ENCODE measurements at places on chromosomes 11 and 22.

DNA sequence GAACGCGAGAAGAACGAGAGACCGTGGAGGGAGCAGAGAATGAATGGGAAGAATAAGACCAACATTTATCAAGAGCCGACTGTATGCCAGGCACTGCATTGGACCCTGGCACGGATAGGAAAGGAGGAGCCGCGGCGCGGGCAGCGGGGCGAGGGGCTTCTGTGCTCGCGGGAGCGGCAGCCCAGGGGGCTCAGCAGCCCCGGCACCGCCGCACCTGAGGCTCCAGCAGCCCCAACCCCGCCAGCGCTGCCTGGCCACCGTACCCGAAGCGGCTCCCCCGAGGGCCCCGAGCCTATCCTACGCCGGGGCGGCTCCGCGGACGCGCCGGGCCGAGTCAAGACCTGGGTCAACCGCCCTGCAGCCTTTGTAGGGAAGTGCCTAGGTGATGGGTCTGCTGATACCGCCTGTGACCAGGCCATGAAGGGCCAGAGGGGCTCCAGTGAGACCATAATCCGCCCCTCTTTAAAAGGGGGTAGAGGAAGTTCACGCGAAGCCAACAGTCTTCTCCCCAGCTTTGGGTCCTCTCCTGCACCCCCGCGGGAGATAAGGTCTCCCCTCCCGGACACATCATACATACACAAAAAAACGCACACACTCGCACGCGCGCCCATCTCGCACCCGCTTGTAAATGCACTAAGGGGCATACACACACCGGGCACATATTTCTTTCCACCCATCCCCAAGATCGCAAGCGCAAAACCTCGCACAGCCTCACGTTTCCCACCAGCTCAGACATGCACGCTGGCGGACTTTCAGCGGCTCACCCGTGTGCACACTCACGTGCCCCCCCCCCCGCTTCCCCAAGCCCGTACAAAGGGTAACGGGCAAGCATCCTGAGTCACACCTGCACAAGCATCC lies 935 bp upstream of the RTN4RL2 start:
- DNase-seq: peak; percentile 42

DNA sequence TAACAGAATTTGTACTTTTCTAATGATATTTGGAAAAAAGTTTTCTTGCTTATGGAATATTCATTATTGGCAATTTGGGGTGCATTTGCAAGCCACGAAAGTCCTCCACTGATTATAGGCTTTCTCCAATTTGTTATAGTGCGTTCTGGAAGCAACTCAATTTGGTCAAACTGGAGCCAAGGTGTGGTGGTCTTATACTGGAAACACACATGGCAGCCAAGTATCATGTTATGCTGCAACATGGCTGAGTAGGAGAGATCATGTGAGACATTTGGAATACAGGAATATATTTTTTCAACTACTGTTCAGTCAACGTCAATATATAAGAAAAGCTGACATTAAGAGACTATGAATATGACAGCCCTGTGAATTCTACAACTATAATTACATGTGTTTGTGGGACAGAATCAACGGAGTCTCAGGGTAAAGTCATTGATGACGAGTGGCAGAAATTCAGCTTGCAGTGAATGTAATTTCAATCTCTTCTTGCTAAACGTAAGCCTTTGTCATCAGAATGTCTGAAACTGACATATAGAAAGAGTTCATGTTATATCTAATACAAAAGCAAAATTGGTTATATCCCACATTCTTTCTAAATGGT lies 83.8 kb upstream of the FIBIN start:
- no peak for DNase-seq

DNA sequence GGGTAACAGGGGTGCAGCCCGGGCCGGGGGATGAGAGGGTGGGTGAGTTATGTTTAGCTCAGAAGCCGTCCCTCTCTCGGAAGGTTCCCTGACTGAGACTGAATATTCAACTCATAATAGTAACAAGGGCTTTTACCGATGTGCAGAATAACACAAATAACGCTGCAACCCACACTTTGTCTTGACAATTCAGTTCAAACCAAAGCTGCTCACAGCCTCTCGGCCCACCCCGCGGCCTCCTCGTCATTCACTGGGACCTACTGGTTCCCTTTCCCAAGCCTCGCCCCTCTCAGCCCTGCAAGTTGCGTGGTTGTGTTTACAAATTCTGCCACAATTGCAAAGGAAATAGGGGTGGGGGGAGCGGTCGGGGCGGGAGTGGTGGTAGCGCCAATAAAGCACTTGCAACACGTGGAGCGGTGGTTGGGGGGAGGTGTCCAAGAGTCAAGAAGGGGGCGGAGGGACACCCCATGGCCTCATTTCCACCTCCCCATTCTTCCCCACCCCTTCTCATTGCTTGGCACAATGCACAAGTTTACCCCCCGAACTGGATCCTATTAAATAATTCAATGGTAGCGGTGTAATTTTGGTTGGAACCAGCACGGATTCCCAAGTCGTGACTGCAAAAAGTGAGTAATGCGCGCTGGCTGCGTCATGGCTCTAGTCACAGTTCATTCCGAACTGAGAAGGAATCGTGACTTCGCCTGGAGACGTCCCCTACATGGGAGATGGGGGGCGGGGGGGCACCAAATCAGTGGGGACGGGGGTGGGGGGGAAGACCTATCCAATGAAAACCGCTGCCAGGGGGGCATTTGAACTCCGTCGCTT lies 102.0 kb upstream of the HSD17B12 start:
- DNase-seq: no peak

DNA sequence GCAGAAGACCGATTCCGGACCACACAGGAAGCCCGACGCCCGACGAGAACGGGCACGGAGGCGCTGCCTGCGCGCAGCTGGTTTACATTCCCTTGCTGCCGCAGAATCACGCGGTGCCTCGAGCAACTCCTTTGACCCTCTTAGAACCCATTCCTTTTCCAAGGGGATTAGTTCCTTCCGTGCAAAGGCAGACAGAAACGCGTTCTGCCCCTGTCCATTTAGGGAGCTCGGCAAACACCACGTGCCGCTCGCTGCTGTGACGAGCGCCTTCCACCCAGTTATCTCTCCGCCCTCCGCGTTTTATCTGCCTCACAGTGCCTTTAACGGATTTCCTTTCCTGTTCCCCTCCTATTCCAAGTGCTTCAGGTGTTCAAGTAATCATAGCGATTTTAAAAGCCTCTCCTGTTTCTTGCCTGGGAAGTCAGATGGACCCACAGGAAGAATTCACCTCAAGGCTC lies 24.1 kb upstream of the MICAL3 start:
- no peak for DNase-seq

GRCh38 chr11:3986301-3986700 lies 108.3 kb upstream of the RRM1 start:
- DNase-seq: no peak

- DNase-seq: no peak
These were observed 32.8 kb downstream of the PARVG start for GRCh38 chr22:44213489-44214043.

- no peak for DNase-seq
These were observed 32.9 kb upstream of the TECTA start for GRCh38 chr11:121067962-121068647.

GRCh38 chr11:32312206-32312817 lies 123.0 kb downstream of the WT1 start:
- no peak for DNase-seq

DNA sequence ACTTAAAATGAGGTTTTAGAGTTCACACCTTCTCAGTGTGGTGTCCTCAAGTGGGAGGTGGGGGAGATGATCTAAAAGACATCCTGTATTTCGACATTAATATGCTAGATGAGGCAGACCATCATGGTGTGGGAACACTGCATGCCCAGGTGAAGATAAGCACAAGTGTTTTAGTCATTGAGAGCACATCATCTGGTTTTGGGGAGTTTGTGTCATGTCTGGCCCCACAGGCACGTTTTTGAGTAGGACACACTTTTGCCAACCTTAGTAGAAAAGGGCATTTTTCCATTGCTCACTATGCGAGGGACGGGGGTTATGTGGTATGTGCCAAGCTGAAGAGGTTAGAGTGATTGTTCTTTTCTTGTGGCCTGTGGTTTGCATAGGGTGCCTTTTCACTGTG lies 189.3 kb downstream of the DBX1 start:
- no peak for DNase-seq

DNA sequence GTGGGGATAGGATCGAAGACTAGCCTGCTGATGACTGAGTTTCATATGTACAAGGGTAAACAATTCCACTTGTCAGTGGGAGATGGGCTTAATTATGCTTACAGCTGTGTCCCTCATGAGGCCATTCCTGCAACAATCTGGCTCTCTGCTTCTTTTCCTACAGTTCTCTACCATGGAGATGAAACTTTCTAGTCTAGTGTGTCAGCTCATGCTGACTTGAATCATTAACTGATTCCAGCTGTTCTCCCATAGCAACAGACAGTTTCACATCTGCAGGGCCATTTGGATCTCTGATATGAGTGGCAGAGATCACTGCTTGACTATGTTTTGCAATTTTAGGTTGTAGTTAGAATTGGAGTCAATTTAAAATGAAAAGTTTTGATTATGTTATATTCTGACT lies 1251.7 kb upstream of the RAG2 start:
- DNase-seq: no peak

DNA sequence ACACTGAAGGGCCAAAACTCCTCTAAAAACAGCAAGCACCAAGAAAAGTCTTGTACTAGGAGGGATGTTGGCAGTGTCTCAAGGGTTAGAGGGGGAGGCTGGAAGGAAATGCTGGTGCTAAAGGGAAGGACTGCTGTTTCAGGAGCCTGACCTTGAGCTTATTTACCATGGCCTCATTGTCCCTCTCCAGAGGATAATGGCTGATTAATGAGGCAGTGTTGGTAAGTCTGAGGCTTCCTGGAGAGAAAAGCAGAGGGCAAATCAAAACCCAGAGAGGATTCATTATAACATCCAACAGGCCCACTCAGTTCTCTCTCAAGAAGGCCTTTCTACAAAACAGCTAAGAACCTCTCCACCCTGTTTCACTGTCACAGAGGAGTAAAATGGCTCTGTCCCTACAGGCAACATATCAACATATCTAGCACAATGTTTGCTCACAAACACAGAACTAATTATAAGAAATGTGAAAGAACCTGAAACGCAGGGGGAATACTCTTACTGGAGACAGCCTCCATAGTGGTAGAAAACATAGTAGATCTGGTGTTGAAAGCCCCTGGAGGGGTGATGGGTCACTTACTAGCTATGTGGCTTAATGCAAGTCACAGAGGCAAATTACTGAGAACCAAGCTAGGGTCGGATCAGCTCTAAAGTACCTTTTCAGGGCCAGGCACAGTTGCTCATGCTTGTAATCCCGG lies 31.4 kb downstream of the NUMA1 start:
- DNase-seq: no peak

- DNase-seq: no peak
These were observed 45.7 kb downstream of the RPUSD4 start for GRCh38 chr11:126165757-126166156.

DNA sequence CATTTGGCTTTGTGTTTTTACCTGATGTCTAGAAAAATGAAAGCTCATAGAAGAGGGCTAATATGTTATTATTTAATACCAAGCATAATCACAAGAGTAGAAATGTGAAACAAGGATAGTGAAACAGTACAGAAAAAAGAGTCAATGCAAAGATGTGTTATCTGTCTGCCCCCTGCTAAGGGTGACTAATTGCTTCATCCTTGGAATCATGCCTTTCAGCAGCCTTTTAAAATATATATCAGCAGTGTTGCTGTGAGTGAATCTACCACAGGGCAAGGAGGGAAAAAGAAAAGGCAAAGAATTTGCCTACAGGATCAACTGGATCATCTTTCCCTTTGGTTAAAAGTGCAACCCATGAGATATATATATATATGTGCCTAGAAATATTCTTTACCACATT lies 867.2 kb upstream of the RAG2 start:
- DNase-seq: no peak

- no peak for DNase-seq
These were observed 60.6 kb downstream of the MED15 start for GRCh38 chr22:20567993-20568417.

DNA sequence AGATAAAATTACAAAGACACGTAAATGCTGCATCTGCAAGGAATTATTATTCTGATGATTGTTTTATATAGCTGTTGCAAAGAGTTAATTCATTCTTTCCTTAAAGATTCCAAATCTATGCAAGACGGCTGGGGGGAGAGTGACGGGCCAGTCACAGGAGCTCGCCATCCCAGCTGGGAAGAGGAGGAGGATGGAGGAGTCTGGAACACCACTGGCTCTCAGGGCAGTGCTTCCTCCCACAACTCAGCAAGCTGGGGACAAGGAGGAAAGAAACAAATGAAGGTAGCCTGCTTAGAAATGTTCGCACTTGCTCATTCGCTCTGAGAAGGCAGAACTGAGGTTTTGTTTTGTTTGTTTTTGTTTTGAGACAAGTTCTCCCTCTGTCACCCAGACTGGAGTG lies 73.0 kb upstream of the ADSL start:
- no peak for DNase-seq

DNA sequence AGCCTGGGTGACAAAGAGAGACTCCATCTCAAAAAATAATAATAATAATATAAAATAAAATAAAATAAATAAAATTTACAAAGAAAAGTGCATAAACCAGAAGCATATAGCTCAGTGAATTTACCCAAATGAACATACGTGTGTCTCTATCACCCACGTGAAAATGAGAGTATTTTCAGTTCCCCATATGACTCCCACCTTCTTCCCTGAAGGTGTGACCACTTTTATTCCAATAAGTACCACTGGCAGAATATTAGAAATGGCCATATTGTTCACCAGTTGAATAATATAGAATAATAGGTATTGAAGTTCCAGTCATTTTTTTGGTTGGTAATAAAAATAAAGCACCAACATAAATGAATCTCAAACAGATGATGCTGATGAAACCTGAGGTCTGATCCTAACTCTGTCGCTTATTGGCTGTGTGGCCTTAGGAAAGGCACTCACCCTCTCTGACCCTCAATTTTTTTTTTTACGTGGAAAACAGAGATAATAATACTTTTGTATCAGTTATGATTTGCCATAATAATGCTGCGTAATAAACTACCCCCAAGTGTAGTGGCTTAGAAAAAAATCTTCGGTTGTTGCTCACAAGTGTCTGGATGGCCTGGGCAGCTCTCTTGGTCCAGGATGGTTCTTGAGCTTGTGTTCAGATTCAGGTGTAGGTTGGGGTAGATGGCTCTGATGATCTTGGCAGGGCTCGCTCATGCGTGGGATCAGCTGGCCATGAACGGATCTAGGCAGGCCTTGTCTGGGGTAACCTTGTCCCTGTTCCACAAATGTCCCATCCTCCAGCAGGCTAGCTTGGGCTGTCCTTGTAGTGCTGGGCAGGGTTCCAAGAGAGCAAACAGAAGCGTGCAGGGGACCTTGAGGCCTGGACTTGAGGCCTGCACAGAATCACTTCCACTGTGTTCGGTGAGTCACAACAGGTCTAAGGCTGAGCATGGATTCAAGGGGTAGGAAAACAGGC lies 88.1 kb downstream of the MYO18B start:
- DNase-seq: no peak

DNA sequence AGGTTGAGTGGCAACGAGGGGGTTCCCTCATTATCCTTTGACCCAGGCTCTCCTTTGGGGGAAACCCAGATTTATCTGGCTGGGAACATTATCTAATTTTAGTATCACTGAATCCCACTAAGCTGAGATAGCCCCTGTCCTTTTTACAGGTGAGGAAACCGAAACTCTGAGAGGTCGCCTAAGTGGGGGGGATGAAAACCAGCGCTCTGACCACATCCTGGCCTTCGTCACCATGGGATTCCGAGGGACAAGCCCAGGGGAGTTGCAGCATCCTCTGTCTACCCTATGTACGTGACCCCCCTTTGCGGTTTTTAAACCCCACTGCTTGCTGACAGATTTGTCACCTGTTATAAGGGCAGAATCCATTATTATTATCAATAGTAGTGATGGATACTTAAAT lies 61.0 kb downstream of the ISX start:
- DNase-seq: no peak

GRCh38 chr22:19085233-19085718 lies 36.9 kb downstream of the DGCR2 start:
- no peak for DNase-seq
